ENCODE measurements at places on chromosomes 12 and 14.

- DNase-seq: no peak
Observed at GRCh38 chr12:80282761-80283160, 161.3 kb upstream of the PTPRQ start.

DNA sequence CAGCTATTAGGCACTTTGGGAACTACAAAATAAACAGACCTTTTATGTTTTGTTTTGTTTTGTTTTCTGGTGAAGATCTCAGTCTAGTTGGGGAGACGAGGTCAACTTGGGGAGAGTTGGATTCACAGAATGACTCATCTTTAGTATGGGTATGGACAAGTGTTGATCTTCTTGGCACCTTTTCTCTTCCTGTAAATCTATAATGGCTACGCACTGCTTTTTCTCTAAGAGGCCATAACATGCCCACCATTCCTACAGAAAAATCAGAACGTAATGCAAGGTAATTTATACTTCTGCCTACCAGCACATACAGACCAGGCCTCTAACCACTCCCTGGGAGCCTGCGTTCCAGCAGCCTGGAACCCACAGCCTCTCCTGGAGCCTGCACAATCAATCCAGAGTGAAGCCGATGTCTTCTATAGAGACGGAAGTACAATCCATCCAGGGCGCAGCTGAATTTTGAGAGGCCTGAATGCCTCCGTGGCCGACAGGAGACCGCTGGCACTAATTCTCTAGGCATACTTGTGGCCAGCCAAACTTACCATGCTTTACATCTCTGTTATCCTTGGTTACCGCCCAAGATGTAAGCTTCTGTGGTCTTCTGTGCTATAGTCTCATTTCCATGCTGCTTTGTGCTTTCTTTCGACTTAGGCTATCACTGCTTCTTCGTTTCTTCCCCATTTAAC, 717 bp downstream of the PPHLN1 start:
- no peak for DNase-seq

DNA sequence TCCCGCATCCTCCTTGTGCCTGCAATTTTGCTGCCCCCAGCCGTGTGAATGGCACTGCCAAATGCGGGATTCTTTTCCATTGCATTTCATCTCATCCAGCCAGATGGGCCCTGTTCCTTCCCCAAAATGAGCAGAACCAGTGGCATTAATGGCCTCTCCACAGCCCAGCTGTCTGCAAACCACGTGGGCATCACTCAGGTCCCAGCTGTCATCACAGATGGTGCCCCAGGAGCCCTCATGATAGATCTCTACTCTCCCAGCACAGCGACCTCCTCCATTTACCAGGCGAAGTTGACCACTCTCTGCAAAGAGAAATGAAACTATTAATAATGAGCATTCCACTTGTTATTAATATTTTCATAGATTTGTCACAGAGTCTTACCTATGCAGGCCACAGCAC, 17.1 kb downstream of the CD163 start:
- DNase-seq: no peak

GRCh38 chr12:31263661-31264060, 62.3 kb downstream of the SINHCAF start:
- DNase-seq: no peak

- DNase-seq: no peak
Observed at GRCh38 chr14:59481871-59482540, 2.2 kb downstream of the L3HYPDH start.

GRCh38 chr12:127245009-127245408, 1022.0 kb upstream of the TMEM132C start:
- DNase-seq: no peak

- DNase-seq: no peak
Observed at GRCh38 chr12:50185970-50186663, 18.9 kb upstream of the CERS5 start.

- no peak for DNase-seq
Observed at GRCh38 chr12:48567731-48568130, 2.1 kb downstream of the LALBA start.

GRCh38 chr12:127238107-127238506, 1028.9 kb upstream of the TMEM132C start:
- DNase-seq: no peak

- DNase-seq: no peak
Observed at GRCh38 chr14:22549324-22549962, 39.6 kb downstream of the DAD1 start.

- DNase-seq: no peak
Observed at GRCh38 chr12:115774148-115774895, 503.2 kb downstream of the MED13L start.

DNA sequence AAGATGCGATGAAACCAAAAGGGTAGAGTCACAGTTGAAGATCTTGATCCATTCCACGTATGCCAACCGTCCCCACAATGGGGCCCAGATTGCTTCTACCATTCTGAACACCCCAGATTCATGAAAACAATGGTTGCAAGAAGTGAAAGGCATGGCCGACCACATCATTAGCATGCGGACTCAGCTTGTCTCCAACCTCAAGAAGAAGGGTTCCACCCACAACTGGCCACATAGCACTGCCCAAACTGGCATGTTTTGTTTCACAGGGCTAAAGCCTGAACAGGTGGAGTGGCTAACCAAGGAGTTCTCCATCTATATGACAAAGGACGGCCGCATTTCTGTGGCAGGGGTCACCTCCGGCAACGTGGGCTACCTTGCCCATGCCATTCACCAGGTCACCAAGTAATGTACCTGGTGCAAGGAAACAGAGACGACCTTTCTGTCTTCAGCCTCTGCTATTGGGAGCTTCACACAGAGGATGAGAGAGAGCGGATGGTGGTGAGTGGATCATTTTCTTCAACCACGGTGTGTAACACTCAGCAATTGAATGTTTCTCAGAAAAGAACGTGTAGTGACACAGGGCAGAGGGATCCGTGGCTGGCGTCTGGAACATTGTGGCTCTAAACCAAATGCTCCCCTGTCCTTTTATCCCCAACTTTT, 26.8 kb upstream of the CLEC2D start:
- no peak for DNase-seq

- DNase-seq: no peak
Observed at GRCh38 chr14:70086685-70087379, 101.9 kb downstream of the SLC8A3 start.

GRCh38 chr12:9333161-9333560, 125.0 kb upstream of the PZP start:
- DNase-seq: no peak

- no peak for DNase-seq
Observed at GRCh38 chr12:51321882-51322281, 2.1 kb downstream of the BIN2 start.

GRCh38 chr14:23925523-23926075, 28.0 kb upstream of the DHRS4 start:
- no peak for DNase-seq

- no peak for DNase-seq
Observed at GRCh38 chr12:21675641-21676040, 18.0 kb upstream of the LDHB start.

GRCh38 chr12:107903341-107904061, 129.0 kb downstream of the ASCL4 start:
- no peak for DNase-seq

DNA sequence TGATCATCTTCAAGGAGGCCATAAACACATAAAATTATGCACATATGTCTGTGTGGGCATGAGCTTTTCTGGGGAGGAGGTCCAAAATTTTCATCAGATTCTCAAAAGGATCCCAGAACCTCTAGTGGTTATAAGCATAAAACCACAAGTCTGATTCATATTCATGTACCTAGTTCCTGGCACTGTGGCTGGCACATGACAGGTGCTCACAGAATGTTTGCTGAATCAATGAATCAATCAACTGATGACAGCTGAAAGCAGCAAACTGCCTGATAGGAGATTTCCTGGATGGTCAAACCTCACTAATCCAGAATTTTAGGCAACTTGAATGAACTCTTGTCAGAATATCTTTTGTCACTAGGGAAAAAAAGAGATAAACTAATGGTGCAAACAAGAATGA, 13.5 kb upstream of the CMKLR1 start:
- no peak for DNase-seq

- no peak for DNase-seq
Observed at GRCh38 chr12:50508970-50509663, 4.3 kb downstream of the DIP2B start.

DNA sequence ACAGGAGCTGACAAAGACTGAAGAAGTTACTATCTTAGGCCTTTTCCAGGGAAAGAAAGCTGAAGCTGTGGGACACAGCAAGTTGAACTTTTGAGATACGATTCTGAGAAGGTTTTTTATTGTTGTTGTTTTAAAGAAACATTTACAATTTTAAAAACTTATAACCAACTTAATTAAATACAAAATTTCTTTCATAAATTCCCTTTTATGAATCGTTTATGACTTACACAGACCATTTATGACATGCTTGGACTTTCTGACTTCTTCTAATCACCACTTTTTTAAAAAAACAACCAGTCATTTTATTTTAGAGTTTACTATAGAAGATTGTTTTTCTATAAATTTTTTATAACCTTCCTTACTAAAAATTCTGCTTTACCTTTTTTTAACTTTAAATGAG, 68.7 kb downstream of the DHRS2 start:
- no peak for DNase-seq

DNA sequence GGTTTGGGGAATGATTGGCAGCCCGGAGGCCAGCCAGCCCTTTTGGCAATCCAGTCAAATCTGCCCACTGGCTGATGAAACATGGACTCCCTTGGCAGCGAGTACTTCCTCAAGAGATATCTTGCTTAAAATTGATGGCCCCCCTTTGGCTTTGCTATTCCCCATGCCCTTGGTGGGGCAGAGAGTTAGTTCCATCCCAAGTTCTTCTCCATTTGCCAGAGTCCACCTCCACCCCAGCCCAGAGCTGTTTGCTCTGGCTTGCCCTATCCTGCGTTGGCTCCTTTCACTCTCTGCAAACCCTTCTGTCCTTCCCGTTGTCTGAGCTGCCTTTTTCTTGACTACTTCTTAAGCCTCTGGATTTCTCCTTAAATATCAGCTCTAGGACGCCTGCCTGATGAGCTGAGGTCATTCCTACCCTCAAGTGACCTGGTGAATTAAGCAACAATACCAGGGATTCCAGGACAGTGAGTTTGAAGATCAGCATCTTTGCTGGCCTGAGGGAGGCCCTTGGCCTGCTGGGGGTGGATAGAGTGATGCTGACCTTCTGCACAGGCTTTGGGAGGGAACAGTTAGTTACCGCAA, 212.0 kb downstream of the CACNA1C start:
- no peak for DNase-seq

DNA sequence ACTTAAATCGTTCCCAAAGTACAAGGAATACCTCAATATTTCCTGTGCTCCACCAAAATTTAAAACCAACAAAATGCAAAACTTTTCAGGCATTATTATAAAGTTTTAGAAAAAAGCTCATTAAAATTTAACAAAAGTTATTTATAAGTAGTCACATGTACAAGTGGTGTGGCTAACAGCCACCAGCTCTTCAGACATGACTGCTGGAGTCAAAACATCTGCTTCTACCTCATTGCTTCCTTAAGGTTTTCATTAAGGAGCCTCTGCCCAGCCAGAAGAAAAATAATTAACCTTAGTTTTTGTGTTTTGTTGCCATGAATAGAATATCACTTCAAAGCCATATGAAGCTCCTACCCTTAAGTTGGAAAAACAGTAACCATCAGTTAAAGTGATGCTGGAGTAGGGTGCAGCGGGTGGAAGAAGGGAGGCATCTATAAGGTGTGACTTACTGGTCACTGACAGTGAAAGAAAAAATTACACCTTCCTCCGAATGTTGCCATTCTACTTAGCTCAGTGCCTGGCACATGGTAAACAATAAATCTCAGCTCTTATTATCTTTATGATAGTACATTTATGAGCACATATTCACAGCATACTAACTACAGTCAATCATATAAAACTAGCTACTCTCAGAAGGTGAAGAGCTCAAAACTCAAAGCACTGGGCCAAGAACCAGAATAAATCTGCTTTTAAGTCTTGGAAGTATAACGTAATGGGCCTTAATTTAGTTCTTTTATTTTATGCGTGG, 57.7 kb downstream of the GALC start:
- no peak for DNase-seq

DNA sequence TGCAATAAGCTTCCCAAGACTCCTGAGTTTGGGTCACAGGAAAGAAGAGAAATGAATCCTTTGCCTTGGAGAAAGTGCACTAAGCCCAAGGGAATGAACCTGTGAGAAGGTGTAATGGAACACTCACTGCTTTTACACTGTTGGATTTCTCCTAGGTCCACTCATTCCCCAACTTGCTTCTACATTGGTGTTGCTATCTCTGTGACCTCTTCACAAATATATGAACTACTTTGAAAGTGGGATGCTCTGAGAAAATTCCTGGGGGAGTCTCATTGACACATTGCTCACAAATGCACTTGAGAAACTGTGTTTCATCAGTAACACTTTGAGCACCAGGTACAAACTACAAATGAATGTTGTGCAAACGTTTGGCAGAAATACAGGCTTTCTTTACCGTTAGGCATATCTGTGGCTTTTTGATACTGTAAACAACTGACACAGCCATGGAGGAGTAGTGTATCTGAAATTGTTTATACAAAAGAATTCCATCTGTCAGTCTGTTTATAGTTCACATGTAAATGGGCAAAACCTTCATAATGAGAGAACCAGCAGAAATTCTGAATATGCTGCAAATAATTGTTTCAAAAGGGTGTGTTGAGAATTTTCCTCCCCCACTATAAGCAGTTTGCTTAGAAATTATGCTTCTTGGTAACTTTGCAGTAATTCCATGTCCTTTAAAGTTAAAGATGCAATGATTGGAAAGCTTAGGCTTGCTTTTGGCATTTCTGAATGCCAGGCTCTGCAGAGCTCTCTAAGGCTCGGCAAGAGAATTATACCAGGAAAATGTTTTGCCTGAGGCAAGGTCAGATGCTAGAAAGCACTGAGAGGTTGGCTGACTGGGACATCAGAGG, 348.5 kb upstream of the DDHD1 start:
- DNase-seq: no peak

GRCh38 chr12:24424376-24424775, 474.9 kb upstream of the SOX5 start:
- no peak for DNase-seq

GRCh38 chr12:124459852-124460645, 107.4 kb downstream of the NCOR2 start:
- DNase-seq: no peak

GRCh38 chr12:50224026-50224692, 57.0 kb upstream of the CERS5 start:
- DNase-seq: no peak

DNA sequence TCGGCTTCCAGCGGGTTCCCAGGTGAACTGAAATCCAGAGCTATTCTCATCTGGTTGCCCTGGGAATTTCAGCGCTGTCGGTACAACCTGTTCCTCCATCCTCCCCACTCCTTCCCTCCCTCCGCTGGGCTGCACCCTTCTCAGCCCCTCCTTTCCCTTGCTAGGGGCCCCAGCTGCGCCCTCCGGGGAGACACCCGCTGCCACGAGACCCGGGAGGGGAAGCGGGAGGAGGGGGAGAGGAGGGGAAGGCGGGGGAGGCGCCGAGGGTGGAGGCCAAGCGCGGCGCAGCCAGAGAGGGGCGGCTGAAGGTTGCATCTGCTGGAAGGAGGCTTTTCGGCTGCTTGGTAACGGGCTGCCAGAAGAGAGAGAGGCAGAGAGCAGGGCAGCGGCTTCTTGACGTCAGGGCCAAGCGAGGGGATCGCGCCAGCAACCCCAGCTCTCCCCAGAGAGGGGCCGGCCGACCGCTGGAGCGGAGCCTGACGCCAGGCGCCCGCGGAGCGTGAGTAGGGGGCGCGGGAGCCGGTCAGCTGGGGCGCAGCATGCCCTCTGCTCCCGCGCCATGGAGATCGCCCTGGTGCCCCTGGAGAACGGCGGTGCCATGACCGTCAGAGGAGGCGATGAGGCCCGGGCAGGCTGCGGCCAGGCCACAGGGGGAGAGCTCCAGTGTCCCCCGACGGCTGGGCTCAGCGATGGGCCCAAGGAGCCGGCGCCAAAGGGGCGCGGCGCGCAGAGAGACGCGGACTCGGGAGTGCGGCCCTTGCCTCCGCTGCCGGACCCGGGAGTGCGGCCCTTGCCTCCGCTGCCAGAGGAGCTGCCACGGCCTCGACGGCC, at the start of gene KCNA5:
KCNA5 (plus strand) TSS at position 291 of the 831 bp plus-strand sequence; CDS start at position 560, 269 bp downstream.
- DNase-seq: no peak

Data from stimulated activated CD8-positive, alpha-beta memory T cell treated with anti-CD3 and anti-CD28 coated beads, Interleukin-2, amount 100 ng/mL, for 1 hour (primary cell).